ENCODE measurements at places on chromosomes 4 and X.

GRCh38 chr4:158962393-158962792 lies 140.5 kb upstream of the RAPGEF2 start:
- no peak for DNase-seq

GRCh38 chr4:67907650-67908049 lies 23.8 kb upstream of the TMPRSS11D start:
- no peak for DNase-seq

DNA sequence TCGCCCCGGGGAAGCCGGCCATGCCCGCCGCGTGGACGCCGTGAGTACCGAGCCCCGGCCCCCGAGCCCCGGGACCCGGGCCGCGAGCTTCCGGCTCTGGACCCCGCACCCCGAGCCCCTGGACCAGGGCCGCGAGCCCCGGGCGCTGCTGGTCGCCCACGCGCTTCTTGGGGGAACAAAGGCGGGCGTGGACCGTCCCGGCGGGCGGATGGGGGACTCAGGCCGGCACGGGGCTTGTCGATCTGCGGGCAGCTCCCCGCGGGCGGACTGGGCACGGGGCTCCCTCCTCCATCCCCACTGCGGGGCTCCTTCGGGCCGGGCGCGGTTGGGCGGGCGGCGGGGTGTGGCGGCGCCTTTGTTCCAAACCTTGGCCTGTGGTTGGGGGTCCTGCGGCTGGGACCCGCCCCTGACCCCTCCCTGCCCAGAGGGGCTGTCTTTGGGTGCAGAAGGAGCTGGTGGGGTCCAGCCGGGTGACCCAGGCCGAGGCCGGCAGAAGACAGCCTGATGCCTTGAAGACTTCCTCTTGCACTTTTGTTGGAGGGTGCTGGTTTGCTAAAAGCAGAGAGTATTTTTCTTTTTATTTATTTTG lies 25.2 kb upstream of the ADD1 start:
- no peak for DNase-seq

GRCh38 chrX:28321286-28321685 lies 266.0 kb upstream of the IL1RAPL1 start:
- DNase-seq, result no peak

DNA sequence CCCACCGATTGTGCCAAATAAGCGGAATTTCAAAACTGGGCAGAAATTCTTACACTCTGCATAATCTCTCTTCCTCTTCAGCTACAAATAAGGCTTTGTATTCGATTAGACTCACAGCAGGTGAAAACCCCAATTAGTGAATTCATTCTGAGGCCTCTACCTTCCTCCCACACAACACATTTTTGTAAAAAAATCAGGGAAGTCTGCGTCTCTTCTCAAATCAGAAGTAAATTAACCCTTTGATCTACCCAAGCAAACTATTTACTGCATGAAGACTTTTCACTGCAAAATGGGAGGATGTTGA lies 200.6 kb upstream of the FTHL17 start:
- no peak for DNase-seq

DNA sequence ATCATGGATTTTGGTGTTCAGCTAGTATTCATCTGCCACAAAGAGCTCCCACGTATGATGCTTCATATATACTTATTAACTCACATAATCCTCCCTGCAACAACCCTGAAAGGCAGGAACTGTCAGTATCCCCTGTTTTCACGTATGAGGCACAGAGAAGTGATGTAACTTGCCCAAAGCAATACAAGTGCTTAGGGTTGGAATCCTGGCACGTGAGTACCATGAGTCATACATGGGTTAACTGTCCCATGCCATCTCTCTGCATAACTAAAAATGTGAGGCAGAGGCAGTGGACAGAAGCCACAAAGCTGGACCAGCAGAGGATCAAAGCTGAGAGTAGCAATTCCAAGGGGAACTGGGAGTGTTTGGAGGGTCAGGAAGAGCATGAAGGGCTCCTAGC lies 35.7 kb upstream of the EGFL6 start:
- no peak for DNase-seq

DNA sequence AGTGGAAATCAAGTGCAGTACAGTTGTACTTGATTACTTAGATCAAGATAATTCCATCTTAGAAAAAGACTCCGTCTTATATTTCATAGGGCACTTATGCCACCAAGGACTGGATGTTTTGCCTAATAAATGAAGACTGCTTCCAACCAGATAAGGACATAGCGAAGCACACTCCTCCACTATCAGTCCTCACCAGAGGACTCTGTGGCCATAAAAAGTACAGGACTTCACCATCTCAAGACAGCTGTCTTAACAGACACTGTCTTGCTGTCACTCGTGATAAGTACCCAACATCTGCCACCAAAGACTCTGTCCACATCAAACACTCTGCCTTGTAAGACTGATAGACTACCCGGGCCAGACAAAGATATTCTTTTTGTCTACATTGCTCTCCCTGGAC lies 352.0 kb downstream of the TRAM1L1 start:
- no peak for DNase-seq

DNA sequence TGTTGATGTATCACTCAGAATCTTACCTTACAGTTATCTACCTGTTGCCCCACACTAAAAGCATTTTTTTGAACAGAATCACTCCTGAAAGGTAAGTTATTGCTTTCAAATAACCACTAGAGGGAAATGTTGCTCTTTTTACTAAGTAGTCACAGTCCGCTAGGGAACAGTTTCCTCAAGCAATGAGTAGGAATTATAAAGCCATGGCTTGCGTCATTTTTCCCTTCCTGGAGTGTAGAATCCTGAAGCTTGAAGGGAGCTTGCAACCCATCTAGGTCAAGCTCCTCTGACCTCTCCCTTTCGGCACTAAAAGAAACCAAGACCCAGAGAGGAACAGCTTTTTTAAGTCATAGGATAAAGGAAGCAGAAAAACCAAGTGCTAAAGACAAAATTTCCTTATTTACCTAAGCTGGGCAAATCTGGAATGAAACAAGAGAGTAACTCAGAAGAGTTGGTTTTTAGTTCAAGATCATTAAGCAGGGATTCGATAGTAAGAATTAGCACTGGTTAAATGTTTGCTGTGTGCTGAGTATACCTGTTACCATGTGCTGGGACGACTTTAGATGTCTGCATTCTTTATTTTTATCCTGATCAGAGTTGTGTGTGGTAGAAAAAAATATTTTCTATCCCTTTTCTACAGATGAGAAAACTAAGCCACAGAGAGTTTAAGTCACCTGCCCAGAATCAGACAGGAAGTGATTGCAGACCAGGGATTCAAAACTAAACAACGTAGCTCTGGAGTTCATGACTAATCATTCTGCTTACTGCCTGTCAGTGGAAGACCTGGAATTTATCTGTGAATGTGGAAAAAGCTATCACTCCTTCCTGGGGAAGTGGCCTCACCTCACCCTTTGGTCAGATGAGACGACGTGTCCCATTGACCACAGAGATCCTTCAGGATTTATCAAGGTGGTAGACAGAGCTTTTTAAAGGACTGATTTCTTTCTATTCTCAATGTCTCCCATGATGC lies 631.5 kb downstream of the RAB28 start:
- no peak for DNase-seq

GRCh38 chrX:106481341-106481740 lies 130.4 kb upstream of the RADX start:
- peak; percentile 36 for DNase-seq

DNA sequence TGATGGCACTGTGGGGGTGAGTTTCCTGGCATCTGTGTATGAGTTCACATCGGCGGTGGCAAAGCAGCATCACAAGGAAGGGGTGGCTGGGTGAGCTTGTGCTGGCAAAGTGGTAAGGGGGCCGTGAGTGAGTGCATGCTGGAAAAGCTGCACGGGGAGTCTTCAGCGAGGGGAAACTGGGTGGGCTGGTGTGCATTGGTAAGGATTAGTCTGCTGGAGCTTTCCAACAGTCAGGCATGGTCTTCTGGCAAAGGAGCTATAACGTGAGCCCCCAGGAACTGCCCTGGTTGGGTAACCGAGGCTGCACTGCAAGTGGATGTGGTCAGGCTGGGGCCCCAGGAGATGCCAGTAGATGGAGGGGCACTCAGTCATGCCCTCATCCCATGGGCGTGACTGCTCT lies 30.7 kb downstream of the ADAM29 start:
- no peak for DNase-seq

GRCh38 chrX:57595381-57595811 lies 3.6 kb downstream of the ZXDB start:
- no peak for DNase-seq

GRCh38 chrX:65828599-65828998 lies 161.1 kb downstream of the MSN start:
- no peak for DNase-seq

- DNase-seq, result no peak
Measured at GRCh38 chr4:72239487-72240116, 207.8 kb downstream of the NPFFR2 start.

DNA sequence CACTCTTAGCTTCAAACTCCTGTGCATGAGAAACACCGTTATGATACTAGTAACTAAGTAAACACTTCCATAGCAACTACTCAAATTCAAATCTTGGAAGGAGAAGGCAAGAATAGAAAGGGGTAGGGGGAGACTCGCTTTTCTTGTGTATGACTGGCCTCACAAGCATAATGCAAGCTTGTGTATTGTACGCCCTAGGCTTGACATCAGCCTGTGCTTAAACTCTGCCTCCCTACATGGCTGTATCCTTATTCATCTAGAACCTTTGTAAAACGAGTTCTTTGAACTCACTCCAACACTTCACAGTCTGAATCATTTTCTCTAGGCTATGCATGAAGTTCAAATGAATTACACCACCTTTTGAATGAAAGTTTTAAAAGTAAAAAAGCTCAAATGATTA lies 1071.2 kb upstream of the ADGRL3 start:
- no peak for DNase-seq

- DNase-seq, result no peak
Measured at GRCh38 chr4:68346461-68346860, 3.4 kb downstream of the YTHDC1 start.

- no peak for DNase-seq
Measured at GRCh38 chr4:15776871-15777648, 1.1 kb upstream of the CD38 start.

GRCh38 chr4:41358647-41359421 lies 102.1 kb downstream of the UCHL1 start:
- no peak for DNase-seq

GRCh38 chr4:8391071-8391470 lies 49.5 kb downstream of the ACOX3 start:
- no peak for DNase-seq

DNA sequence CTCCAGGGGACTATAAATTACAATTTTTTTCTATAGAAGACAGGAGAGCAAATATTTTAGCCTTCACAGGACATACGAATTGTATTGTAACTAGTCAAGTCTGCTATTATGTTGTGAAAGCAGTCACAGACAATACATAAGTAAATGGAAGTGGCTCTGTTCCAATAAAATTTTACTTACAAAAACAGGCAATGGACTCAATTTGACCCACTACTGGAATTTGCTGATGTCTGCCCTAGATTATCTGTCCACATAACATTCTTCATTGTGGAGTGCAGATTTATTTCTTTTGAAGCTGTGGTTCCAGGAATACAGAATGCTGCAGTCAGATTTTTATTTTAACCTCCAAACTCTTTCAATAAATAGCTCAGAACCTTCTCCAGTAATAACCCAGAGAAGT lies 330.3 kb downstream of the PPP4R3C start:
- no peak for DNase-seq

GRCh38 chr4:168440442-168441264 lies 39.6 kb downstream of the DDX60L start:
- no peak for DNase-seq

DNA sequence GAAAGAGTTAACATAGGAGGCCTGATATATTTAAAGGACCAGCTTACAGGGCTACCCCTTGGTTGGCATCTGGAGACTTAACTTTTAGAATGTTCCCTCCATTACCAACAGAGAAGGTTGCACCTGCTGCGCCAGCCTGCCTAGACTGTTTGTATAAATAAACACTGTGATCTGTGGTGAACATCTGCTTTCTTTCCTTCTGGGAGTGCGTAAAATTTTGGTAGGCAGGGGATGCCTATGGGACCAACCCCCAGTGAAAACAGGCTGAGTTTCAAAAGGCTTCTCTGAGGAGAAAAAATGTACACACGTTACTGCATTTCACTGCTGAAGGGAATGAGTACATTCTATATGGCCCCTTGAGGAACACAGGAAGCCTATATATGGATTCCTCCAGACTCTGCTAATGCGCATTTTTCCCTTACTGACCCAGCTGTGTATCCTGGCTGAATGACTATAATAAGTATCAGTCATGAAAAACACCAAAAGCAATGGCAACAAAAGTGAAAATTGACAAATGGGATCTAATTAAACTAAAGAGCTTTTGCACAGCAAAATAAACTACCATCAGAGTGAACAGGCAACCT lies 13.8 kb downstream of the CENPC start:
- no peak for DNase-seq

DNA sequence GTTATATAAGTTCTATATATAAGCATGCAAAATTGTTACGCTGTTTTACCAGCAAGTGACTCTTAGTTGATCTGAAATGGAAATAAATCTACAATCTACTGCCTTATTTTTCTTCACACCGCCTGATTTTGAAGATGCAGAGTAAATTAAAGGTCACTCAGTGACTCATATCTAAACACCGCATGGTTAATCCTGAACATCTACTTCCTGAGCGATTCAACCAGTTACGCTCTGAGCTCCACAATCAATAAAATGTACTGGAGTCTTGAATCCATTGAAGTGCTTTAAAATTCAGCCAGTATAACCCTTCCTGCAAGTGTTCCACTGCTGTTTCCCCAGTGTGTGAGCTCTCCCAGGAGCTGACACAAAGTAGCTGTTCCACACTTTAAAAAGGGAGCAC lies 192.8 kb downstream of the SLC7A11 start:
- no peak for DNase-seq

GRCh38 chr4:151855747-151856146 lies 94.9 kb upstream of the GATB start:
- DNase-seq, result no peak

DNA sequence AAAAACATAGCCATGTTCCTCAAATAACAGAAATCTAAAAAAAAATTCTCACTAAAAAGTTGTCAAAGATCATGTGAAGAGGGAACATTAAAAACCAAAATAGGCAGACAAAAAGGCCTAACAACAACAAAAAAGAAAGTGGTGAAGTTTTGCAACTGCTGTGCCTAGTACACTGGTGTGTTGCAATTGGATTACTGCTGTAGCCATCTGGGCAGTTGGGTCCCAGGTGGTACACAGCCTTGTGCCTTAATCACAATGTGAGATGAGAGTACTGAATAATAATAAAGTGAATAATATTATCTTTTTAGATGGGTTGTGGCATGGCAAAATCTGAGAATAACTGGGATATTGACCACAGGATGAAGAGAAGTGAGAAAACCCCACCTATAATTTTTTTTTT lies 12.0 kb downstream of the C4orf54 start:
- DNase-seq, result no peak

- no peak for DNase-seq
Measured at GRCh38 chr4:10736895-10737294, 52.3 kb upstream of the CLNK start.

- DNase-seq, result no peak
Measured at GRCh38 chr4:79175716-79176115, 150.1 kb downstream of the NAA11 start.
